Heart right ventricle (tissue), 16 donors: ENCODE measurements at places on chromosomes 1 and 21. TPM values are rescaled to one million over a fixed set of nuclear protein-coding genes. Genes with fewer than 3 reads are reported as not detected.

The KRTAP21-2 gene
- not detected for total RNA-seq

DNA sequence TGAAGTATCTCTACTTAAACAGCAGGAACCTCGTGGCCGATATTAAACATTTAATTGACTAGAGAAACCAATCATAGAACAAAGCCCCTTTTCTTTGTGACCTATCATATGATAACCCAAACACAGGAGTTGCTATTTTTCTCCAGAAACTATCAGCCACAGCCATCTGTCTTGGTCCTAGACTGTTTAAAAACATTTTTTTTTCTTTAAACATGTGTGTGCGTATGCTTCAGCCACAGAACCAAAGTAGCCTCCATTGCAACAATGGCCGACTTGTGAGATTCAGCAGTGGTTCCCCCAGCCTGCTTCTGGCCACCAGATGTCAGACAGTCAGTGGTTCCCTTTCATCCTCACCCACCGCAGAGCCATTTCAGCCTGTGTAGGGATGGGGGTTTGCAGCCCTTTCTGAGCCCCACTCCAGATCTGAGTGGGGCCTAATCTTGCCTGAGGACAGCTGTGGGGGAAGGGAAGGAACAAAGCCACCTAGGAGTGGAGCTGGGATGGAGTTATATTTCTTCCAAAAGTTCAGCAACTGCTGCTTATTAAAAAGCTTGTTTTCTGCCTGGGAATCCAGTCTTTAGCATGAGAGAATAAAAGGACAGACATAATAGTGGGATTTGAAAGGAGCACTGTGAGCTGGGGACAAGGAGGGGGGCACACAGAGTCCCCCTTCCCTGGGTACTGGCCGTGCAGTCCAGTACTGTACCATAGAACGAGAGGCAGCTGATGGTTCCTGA is 11.7 kb upstream of the IGSF3 start:
- DNase-seq = no peak

DNA sequence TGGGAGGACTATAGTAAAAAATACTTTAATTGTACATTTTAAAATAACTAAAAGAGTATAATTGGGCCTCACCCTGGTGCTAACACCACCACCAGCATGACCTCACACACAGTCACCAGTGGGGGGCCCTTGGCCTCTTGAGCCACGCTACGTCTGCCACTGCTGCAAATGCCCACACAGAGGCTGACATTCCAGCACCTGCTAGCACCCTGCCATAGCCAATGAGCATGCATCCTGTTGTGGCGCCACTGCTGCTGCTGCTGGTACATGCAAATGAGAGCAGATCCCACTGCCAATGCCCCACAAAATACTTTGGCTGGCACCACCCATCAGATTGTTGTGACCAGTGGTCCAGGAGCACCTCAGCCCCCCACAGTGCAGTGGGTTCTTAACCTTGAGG is 31.5 kb upstream of the TNR start:
- DNase-seq = no peak

The VCAM1 gene
- total RNA-seq = 8.5 TPM

GRCh38 chr1:180003026-180003695 is 48.6 kb downstream of the CEP350 start:
- DNase-seq = no peak

GRCh38 chr1:58076258-58076657 is 470.3 kb downstream of the OMA1 start:
- no peak for DNase-seq

- no peak for DNase-seq
Observed at GRCh38 chr1:32967888-32968568, 3.4 kb upstream of the RNF19B start.

The OR2AK2 gene
- total RNA-seq = not detected

The LAMTOR2 gene
- total RNA-seq = 63.5 TPM

- no peak for DNase-seq
Observed at GRCh38 chr1:181548497-181548896, 65.2 kb downstream of the CACNA1E start.

GRCh38 chr1:245292553-245292952 is 137.8 kb downstream of the KIF26B start:
- DNase-seq = no peak

- no peak for DNase-seq
Observed at GRCh38 chr21:26783466-26784195, 61.6 kb downstream of the ADAMTS1 start.
